ENCODE measurements at places on chromosomes 11 and 22. TPM values are rescaled to one million over a fixed set of nuclear protein-coding genes. Genes with fewer than 3 reads are reported as not detected.
A peak's percentile ranks its signal among the peaks of the same experiment; 100 is the strongest.

- no peak overlapping the region for H3K27ac ChIP-seq
- no peak overlapping the region for H3K4me3 ChIP-seq
- H3K27me3 ChIP-seq: no peaks in the 10 kb centered on the region
- no peak for DNase-seq
- H3K36me3 ChIP-seq: peaks cover 7% of the 10 kb centered on the region
Measured at GRCh38 chr11:123742724-123743120, 1.3 kb upstream of the ZNF202 start.

GRCh38 chr11:8283465-8284230 lies 20.0 kb upstream of the LMO1 start:
- DNase-seq: no peak
- H3K4me3 ChIP-seq: no peak overlapping the region
- H3K36me3 ChIP-seq: no peaks in the 10 kb centered on the region
- H3K27me3 ChIP-seq: no peaks in the 10 kb centered on the region
- H3K27ac ChIP-seq: no peak overlapping the region
- H3K4me1 ChIP-seq: no peaks in the 10 kb centered on the region

DNA sequence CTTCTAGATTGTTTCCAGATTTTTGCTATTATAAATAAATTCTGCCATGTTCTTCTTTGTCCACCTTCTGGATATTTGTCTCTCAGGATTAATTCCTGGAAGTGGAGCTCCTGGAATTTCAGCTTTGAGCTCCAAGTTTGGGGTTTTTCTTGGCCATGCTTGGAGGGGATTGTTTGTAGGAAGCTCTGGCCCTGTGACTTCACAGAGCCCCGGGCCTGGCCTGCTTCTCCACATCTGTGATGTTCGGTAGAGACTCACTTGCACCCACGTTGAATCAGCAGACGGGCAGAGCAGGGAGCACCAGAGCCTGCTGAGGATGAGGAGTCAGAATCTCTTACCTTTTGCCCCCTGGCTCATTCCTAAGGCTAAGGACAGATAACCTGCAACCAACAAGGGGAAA lies 35.7 kb downstream of the LRRC32 start:
- no peak overlapping the region for H3K4me3 ChIP-seq
- no peak for DNase-seq
- no peak overlapping the region for H3K27ac ChIP-seq

DNA sequence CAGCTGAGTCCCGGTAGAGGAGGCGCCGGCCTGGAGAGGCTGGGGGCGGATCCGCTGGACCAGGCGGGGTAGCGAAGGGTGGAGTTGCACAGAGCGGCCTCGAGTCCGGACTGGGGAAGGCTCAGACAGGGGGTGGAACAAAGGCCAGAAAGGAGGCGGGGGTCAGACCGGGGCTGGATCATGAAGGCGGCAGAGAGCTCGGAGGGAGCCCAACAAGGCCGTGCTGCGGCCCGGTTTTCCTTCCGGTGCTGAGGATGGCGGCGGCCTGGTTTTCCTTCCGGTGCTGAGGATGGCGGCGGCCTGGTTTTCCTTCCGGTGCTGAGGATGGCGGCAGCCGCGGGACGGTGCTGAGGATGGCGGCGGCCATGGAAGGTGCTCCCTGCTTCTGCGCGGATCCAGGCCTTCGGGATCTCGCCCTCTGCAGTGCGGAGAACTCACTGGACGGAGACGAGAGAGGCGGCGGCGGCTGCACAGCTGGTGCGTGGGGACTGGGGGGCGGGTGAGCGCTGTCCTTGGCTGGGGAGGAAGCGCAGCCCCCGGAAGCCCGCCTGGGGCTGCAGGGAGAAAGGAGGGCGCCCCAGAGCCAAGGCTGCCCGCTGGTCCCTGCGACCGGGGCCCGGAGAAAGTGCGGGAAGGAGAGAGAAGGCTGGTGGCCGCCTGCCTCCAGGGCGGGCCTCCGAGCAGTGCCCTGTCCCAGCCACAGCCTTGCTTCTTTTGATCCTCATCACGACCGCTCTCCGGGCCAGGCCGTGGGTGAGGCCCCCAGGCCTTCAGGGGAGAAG lies 350.4 kb upstream of the B3GAT1 start:
- H3K27ac ChIP-seq: no peak overlapping the region
- no peaks in the 10 kb centered on the region for H3K36me3 ChIP-seq
- no peaks in the 10 kb centered on the region for H3K4me1 ChIP-seq
- no peaks in the 10 kb centered on the region for H3K27me3 ChIP-seq

DNA sequence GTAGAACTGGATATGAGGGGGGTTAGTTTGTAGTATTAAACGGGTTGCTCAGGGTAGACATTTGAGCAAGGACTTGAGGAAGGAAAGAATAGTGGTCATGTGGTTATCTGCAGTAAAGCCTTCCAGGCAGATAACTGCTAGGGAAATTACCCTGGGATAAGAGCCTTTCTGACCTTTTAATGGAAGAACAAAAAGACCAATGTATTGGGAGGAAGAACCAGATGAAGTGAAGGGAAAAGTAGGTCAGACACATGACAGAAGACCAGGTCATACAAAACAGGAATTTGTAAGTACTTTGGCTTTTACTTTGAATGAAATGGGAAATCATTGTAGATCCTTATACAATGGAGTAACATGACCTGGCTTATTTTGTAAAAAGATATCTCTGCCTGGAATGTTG lies 241.9 kb upstream of the CTSC start:
- no peaks in the 10 kb centered on the region for H3K4me1 ChIP-seq
- no peak for DNase-seq
- H3K27ac ChIP-seq: no peak overlapping the region
- H3K27me3 ChIP-seq: no peaks in the 10 kb centered on the region
- H3K36me3 ChIP-seq: no peaks in the 10 kb centered on the region
- H3K4me3 ChIP-seq: no peak overlapping the region

DNA sequence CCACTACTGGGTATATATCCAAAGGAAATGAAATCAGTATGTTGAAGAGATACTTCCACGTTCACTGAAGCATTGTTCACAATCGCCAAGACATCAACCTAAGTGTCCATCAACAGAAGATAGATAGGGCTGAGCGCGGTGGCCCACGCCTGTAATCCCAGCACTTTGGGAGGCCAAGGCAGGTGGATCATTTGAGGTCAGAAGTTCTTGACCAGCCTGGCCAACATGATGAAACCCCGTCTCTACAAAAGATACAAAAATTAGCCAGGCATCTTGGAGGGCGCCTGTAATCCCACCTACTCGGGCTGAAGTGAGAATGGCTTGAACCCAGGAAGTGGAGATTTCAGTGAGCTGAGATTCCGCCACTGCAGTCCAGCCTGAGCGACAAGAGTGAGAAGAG lies 12.7 kb downstream of the EIF3F start:
- no peak overlapping the region for H3K27ac ChIP-seq
- peaks cover 38% of the 10 kb centered on the region for H3K36me3 ChIP-seq
- DNase-seq: no peak
- H3K4me3 ChIP-seq: no peak overlapping the region
- H3K27me3 ChIP-seq: no peaks in the 10 kb centered on the region

- peaks cover 2% of the 10 kb centered on the region for H3K36me3 ChIP-seq
- H3K4me1 ChIP-seq: peaks cover 5% of the 10 kb centered on the region
- H3K27me3 ChIP-seq: no peaks in the 10 kb centered on the region
- peak overlapping the region; percentile 31 for H3K27ac ChIP-seq
Measured at GRCh38 chr11:130068986-130069658, 572 bp upstream of the APLP2 start.

DNA sequence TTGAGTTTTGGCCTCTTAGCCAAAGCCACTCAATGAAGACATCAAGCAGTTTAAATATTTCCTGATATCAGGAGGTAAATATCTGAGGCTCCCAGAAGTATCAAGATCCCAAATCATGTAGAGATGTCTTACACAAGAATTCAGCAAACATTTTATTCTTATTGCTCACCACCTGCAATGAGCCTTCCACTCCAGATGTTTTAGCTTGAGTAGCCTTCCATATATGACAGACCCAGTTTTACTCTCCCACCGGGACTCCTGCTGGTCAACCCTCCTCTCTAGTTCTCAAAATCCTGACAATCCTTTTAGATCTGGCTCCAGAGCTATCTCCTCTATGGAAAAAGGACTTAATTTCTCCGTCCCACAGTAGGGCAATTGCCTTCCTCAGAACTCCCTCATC lies 404.4 kb downstream of the KCNA4 start:
- no peaks in the 10 kb centered on the region for H3K4me1 ChIP-seq
- no peak for DNase-seq
- H3K27me3 ChIP-seq: no peaks in the 10 kb centered on the region
- no peaks in the 10 kb centered on the region for H3K36me3 ChIP-seq

DNA sequence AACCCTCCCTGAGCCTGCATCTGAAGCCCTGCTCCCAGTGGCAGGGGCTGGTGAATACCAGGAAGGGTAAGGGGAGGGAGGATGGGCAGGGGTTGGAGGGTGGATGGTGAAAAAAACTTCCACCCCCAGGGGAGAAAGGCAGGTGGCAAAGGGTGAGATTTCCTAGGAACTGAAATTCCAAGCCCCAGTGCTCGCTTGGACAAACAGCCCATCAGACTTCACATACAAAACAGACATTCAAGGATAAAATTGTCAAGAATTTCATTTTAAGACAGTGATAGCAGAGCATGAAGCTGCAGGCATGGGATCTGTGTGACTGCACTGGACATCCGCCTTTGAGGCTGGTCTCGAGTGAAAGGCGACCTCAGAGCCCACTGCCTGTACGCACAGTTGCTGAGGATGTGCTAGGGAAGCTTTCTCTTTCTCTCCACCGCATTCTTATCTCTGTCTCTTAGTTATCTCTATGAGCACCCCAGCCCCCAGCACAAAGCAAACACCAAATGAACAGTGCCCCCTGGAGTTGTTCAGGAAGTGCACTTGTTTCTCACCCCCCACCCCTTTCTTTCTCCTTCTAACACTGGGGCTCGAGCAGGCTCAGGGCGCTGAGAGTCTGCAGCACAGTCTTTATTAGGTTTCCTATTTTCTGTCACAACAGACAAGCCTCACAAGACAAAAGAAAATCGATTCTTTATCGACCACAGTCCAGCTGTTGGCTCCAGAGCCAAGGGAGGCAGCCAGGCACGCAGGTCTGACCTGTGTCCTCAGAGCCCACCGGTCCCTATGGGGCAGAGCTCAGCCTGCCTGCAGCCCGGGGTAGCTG lies 237.3 kb upstream of the NCAM1 start:
- H3K4me1 ChIP-seq: no peaks in the 10 kb centered on the region
- no peak for DNase-seq
- no peaks in the 10 kb centered on the region for H3K36me3 ChIP-seq
- H3K27ac ChIP-seq: no peak overlapping the region
- no peak overlapping the region for H3K4me3 ChIP-seq
- H3K27me3 ChIP-seq: no peaks in the 10 kb centered on the region

- DNase-seq: no peak
- H3K27ac ChIP-seq: no peak overlapping the region
- H3K4me1 ChIP-seq: no peaks in the 10 kb centered on the region
- H3K4me3 ChIP-seq: no peak overlapping the region
- no peaks in the 10 kb centered on the region for H3K27me3 ChIP-seq
Measured at GRCh38 chr11:22566293-22566692, 59.3 kb downstream of the FANCF start.

DNA sequence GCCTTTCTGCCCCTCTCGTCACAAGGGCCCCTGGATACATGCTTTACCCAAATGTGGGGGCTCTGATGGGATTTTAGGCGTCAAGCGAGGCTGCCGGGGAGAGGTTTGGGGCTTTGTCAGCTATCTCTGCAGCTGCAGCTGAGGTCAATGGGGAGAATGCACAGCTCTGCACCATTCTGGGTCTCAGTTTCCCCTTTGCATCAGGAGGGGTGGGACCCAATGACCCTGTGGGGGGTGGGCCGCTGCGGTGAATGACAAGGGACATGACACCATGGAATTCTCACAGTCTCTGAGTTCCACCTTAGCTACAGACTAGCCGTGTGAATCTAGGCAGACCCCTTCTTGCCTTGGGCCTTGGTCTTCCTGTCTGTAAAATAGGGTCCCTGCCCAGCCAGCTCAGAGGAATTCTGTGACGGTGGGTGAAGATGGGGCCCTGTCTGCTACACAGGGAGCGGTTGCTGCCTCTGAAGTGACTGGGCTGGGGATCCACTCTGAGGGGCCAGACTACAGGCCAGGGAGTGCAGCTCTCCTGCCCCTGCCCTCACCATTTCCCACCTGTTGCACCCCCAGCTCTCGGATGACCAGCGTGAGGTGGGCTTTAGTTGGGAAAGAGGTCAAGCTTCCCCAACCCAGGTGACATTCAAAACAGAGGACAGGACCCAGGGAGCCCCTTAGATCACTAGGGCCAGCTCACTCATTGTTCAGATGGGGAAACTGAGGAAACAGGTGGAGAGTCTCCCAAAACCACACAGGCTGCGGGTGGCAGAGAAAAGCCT lies 35.9 kb upstream of the WNT11 start:
- no peak for DNase-seq
- H3K4me3 ChIP-seq: no peak overlapping the region
- H3K36me3 ChIP-seq: no peaks in the 10 kb centered on the region
- no peaks in the 10 kb centered on the region for H3K4me1 ChIP-seq
- no peaks in the 10 kb centered on the region for H3K27me3 ChIP-seq
- H3K27ac ChIP-seq: no peak overlapping the region

GRCh38 chr22:42648368-42649245 lies 585 bp downstream of the CYB5R3 start:
- no peak for DNase-seq
- peak overlapping the region; percentile 83 for H3K27ac ChIP-seq
- H3K27me3 ChIP-seq: no peaks in the 10 kb centered on the region
- peaks cover 58% of the 10 kb centered on the region for H3K4me1 ChIP-seq
- peak overlapping the region; percentile 97 for H3K4me3 ChIP-seq

- no peak for DNase-seq
- no peaks in the 10 kb centered on the region for H3K27me3 ChIP-seq
- no peak overlapping the region for H3K27ac ChIP-seq
Measured at GRCh38 chr11:76638270-76639197, 32.0 kb downstream of the LRRC32 start.

GRCh38 chr22:46057246-46058090 lies 80.5 kb upstream of the WNT7B start:
- H3K4me3 ChIP-seq: peak overlapping the region; percentile 63
- no peaks in the 10 kb centered on the region for H3K27me3 ChIP-seq
- H3K27ac ChIP-seq: peak overlapping the region; percentile 75
- H3K36me3 ChIP-seq: no peaks in the 10 kb centered on the region
- no peak for DNase-seq
- H3K4me1 ChIP-seq: peaks cover 64% of the 10 kb centered on the region

GRCh38 chr11:8092587-8093424 lies 11.8 kb downstream of the TUB start:
- no peaks in the 10 kb centered on the region for H3K4me1 ChIP-seq
- H3K36me3 ChIP-seq: no peaks in the 10 kb centered on the region
- no peak overlapping the region for H3K27ac ChIP-seq
- no peak overlapping the region for H3K4me3 ChIP-seq

DNA sequence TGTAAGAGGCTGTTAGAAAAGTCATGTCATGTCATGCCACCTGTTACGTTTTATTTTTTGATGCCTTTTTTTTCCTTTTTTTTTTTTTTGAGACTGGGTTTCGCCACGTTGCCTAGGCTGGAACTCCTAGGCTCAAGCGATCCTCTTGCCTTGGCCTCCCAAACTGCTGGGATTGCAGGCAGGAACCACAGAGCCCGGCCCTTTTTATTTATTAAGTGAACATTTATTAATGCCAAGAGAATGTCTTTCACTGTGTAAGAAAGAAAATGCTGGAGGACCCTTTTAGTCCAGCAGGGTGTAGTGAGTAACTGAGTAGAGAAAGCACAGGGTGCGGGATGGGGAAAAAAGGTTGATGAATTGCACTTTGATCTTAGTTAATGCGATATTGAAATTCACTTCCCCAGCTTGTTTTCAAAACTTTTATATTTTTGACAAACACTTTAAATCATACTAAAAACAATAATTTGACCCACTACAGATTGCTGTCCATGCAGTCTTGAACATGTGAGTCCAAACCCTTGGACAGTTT lies 2.3 kb upstream of the XBP1 start:
- H3K36me3 ChIP-seq: peaks cover 14% of the 10 kb centered on the region
- H3K4me3 ChIP-seq: no peak overlapping the region
- no peaks in the 10 kb centered on the region for H3K27me3 ChIP-seq
- DNase-seq: no peak
- no peak overlapping the region for H3K27ac ChIP-seq

CHRDL2 gene
- not detected for total RNA-seq

FAM76B gene
- total RNA-seq: 5.8 TPM

C11orf42 gene
- total RNA-seq: not detected

LMO1 gene
- not detected for total RNA-seq

GRK2 gene
- total RNA-seq: 96.2 TPM
